ENCODE measurements at places on chromosomes 4 and X.

DNA sequence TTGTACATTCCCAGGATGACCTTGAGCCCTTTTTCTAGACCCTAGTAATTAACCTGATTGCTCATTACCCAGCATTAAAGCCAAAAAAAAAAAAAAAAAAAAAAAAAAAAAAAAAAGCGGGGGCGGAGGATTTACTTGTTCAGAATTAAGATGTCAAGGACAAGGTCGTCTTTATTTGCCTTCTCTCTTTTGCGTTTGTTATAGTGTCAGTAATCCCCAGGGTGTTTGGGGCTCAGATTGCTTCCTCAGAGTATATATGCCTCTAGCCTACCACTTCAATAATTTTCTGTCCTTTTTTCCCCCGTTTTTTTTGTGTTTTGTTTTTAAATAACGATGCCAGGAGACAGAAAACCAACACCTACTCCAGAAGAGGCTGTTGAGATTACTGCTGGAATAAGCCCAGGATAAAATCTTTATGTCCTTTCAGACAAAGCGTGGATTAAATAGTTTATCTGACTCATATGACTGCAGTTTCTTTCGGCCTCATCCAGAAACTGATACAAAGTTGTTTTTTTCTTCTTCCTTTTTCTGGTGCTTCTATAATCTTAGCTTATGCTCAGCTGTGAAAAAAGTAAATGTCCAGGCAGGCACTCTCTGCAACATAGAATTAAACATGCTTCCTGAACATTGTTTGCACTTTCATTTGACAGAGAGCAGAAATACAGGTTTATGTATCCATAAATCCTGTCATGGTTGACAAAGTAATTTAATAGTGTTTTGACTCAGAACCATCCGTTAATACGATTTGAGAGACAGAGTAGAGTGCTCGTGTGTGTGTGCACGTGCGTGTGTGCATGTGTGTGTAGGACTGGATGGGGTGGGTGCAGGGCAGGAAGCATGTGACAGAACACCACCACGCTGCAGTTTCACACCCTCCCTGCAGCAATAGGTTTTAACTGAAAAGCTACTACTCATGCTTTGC, 138.6 kb downstream of the AFF1 start:
- no peak for DNase-seq

GRCh38 chr4:65089666-65090065, 580.6 kb downstream of the EPHA5 start:
- no peak for DNase-seq

- no peak for DNase-seq
Observed at GRCh38 chr4:40121515-40121914, 64.9 kb downstream of the N4BP2 start.

DNA sequence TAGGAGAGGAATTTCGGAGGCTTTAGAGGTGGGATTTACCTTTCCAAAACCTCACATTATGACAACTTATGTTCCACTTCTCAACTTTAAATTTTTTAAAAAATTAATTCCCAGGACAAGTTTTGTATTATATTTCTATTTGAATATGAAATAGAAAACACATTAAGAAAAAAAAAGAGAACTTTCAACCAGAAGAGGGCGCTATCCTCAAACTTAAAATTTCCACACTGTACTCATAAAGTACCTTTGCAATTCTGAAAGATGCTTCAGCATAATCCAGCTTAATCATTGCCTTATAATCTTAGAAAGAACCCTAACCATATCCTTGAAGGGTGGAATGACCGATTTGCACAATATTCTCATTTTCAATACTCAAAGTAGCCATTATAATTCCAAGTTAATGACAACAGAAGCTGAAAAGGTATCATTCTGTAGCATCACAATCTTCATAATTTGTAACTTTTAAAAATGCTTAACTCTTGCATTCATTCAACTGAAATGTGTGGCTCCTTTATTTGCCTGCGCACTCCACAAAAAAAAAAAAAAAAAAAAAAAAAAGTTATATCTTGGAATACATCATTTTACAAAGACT, 158.0 kb downstream of the KCNIP4 start:
- DNase-seq = no peak

GRCh38 chr4:26891054-26891453, 30.4 kb downstream of the STIM2 start:
- no peak for DNase-seq

DNA sequence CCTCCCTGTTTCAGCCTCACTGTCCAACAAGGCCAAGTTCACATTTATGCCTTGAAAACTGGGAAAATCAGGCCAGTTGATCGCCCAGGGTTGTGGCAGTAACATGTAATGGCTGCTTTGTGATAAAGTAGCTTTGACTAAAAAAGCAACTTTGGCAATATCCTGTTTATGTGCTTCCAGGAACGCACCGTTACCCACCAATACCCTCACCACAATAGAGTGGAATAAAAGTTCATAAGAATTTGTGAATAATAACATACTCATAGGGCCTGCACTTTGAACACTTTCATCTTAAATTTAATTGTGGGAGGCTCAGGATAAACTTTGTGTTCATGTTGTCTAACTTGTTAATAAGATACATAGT, 80.7 kb upstream of the MAML3 start:
- DNase-seq = no peak

GRCh38 chrX:131607792-131608369, 64.0 kb downstream of the OR13H1 start:
- DNase-seq = no peak

DNA sequence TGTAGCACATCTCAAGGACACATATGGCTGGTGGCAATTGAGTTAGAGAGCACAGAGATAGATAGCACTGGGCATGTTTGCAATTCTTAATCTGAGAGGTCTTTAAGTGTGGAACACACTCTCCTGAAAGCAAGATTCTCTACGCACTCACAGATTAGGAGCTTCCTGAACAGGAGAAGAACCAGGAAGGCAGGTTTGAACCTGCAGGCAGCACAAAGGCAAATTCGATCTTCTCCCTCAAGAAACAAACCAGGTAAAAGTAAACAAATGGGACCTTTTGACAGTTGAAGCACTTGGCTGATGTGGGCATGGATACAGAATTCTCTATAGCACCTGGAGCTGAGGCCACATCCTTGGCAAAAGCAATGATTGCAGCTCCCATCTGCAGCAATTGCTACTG, 24.3 kb downstream of the HS3ST1 start:
- DNase-seq = no peak

- DNase-seq = no peak
Observed at GRCh38 chr4:16227462-16227868, 1.2 kb upstream of the TAPT1 start.

- DNase-seq = no peak
Observed at GRCh38 chr4:175714686-175715085, 97.4 kb downstream of the GPM6A start.

GRCh38 chrX:7542587-7543380, 300.2 kb upstream of the VCX start:
- no peak for DNase-seq

GRCh38 chr4:141311246-141312204, 90.8 kb downstream of the ZNF330 start:
- no peak for DNase-seq

GRCh38 chr4:48223633-48224295, 45.9 kb downstream of the TEC start:
- no peak for DNase-seq

GRCh38 chrX:97102938-97103337, 219.2 kb downstream of the RPA4 start:
- no peak for DNase-seq

Data from SK-N-MC (cell line).